ENCODE measurements at places on chromosomes 5 and 9.
A peak's percentile ranks its signal among the peaks of the same experiment; 100 is the strongest.

GRCh38 chr9:125343518-125344275 lies 82.1 kb downstream of the GAPVD1 start:
- DNase-seq = no peak

GRCh38 chr5:52838326-52839015 lies 50.8 kb downstream of the ITGA1 start:
- DNase-seq = no peak

- no peak for DNase-seq
Measured at GRCh38 chr5:57896576-57896975, 414.0 kb upstream of the ACTBL2 start.

GRCh38 chr5:173721601-173722232 lies 105.3 kb upstream of the BOD1 start:
- DNase-seq = no peak

- DNase-seq = no peak
Measured at GRCh38 chr5:102090770-102091169, 205.3 kb downstream of the SLCO4C1 start.

GRCh38 chr5:81065492-81065891 lies 105.3 kb downstream of the RASGRF2 start:
- no peak for DNase-seq

DNA sequence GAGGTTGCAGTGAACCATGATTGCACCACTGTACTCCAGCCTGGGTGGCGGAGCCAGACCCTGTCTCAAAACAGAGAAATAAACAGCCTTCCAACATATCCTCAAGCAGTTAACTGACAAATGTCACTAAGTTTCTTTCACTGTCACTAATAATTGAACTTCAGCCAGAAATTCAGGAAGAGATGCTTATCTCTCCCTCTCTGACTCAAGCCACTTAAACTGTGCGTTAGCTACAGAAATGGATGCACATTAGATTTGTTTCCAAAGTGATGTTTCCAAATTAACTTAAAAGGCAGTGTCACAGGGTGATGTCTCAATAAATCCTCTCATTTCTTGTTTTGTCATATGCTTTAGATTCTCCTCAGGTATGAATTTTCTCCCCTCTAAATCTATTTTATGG lies 164.9 kb downstream of the KDM4C start:
- no peak for DNase-seq

DNA sequence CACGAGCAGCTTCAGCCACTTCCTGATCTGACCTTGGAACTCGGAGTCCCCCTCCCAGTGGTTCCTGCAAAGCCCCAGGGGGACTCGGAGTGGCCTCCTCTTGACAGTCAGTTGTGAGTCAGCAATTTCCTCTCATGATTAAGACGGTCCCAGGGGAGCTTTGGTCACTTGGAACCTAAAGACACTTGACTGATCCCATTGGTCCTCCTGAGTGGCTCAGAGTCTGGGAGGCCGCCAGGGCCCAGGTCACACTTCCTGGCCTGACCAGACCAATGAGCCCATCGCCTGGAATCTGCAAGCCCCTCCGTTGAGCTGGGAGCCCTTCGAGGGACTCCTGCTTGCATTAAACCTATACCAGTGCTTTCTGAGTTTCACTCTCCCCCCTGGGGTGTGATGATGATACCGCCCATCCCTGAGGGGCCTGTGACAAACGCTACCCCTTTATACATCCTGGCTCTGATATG lies 29.1 kb downstream of the TSPAN17 start:
- DNase-seq = peak; percentile 32

Data from amniotic stem cell (primary cell).